ENCODE measurements at places on chromosomes 2 and 18. TPM values are rescaled to one million over a fixed set of nuclear protein-coding genes. Genes with fewer than 3 reads are reported as not detected.

- DNase-seq: no peak
These were observed 29.5 kb downstream of the MARCO start for GRCh38 chr2:118971245-118972122.

The CEBPZOS gene
- polyA plus RNA-seq: 40.0 TPM

GRCh38 chr18:3130344-3130743 is 89.4 kb downstream of the MYOM1 start:
- DNase-seq: no peak

- no peak for DNase-seq
These were observed 65.9 kb upstream of the CPO start for GRCh38 chr2:206873423-206873822.

GRCh38 chr18:48188609-48189008 is 220.6 kb downstream of the ZBTB7C start:
- no peak for DNase-seq

The IGFBP2 gene
- 142 TPM for polyA plus RNA-seq

DNA sequence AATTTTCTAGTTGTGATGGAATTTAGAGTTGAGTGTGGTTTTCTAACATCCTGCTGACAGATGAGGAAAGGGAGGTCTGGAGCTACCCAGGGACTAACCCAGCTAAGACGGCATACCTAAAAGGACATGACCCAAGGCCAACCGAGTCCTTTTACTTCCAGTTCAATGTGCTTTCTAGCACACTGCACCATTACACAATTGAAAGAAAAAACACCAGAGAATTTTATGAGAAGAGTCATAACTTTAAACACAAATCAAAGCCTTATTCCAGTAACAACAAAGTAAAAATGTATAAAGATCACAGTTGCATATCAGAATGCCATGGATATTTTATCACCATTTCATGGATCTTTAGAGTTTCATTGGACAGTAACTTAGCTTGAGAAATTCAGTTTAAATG is 480.3 kb downstream of the MEIS1 start:
- no peak for DNase-seq

The MLPH gene
- polyA plus RNA-seq: 16.1 TPM

DNA sequence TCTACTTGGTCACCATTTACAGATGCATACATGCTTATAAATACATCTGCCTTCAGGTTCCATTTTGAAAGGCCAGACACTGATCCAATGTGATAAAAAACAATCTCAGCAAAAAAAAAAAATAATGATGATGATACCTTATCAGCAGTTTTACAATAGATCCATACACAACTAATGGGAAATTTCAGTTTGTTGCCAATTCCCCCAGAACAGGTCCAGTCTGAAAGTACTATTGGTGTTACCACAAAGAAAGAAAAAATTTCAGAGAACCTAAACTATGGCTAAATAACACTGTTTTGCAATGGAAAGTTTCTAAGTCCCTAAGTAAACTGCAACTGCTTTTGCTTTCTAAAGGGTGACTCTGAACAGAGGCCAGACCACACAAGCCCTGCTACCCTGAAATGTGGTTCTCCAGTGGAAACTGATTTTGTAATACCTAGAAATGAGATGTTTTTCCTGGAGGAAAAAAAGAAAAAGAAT is 54.1 kb downstream of the LPIN2 start:
- DNase-seq: no peak

DNA sequence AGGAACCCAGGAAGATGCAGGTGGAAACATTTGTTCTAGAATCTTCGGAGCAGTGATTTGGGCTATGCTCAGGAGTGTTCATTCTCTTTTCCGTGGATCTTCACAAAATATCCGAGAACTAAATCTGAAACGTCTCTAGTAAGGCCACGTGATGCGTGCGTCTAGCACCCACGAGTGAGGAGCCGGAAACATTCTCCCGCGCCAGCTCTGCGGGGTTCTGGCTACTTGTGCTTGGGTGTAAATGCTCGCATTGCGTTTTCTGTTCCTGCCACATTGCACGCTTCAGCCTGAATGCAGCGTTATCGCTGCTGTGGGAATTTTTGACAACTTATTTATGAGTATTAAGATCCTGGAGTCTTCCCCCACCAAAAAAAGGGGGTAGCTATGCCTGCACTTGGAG is 71.4 kb downstream of the KLHL29 start:
- DNase-seq: no peak

GRCh38 chr2:79977792-79978191 is 326.8 kb downstream of the LRRTM1 start:
- no peak for DNase-seq

- no peak for DNase-seq
These were observed 29.2 kb upstream of the MSH2 start for GRCh38 chr2:47373747-47374146.

DNA sequence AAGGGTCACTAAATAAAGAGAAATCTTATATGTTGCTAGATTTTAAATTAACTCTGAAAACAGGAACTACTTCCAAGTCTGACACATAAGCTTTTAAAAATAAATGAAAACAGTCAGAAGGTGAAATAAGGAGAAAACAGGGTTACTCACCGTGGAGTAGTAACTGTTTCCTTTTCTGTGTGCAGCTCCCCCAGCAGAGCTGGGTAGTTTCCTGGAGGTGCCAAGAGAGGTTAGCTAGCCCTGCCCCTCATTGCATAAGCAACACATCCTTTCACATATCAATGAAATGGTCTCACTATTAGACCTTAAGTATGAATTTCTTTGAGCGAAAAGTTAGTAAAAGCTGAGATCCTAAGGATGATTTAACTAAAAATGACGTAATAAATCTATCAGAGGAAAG is 54.0 kb upstream of the GPR75 start:
- no peak for DNase-seq

The GAL3ST2 gene
- not detected for polyA plus RNA-seq

DNA sequence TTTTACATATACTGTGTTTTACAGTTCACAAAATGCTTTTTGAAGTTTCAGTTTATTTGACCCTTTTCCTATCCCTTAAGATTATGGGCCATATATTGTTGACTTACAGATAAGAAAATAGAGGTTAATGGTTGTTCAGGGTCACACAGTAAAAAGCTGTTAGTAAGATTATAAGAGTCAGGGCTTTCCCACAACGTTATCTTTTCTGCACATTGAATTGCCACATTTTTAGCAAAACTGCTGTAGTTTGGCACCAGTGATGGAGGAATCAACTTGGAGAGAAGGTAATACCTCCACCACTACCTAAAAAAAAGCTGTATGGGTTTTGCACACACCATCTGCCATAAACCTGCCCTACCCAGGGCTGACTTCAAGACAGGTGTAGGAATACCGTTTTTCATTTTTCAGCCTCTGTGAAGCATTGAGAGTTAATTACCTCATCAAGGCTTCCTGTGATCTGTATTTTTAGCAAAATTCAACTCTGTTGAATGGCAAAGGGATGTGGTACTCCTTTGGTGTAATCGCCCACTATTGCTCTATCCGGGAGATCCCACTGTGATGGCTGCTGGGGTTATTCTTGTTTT is 5.0 kb downstream of the SOWAHC start:
- DNase-seq: no peak

The ZNF892 gene
- polyA plus RNA-seq: 0.71 TPM

DNA sequence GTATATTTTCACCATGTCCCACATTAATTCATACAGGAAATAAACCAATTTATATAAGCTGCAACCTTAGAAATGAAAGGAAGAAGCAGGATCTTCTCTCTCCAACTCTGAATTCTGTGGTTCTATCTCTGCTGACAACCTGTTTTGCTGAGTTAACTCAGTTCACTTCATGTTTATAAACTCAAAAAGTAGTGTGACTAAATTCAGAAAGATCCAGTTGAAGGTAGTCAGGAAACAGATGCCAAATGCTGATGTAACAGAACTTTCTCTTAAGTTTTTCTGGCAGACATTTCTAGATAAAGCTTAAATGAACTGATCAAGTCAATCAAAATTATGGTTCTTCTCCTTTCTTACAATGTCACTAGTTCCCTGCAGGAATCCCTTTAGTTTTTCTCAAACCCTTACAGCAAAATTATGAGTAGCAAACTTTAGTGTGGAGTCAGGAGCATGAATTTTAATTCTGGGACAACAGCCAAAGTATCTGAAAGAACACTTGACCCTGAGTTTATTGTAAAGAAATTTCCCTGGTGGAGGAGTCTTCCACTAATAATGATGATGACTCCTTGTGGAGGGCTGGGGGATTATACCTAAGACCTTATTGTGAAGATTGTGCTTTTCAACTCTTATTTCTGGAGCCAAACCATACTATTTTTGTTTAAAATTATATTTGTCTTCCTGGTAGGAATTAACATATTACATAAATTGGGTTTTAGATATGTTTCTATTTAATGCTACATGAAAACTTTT is 216.9 kb downstream of the MYO3B start:
- DNase-seq: no peak

The TDRD15 gene
- not detected for polyA plus RNA-seq

- no peak for DNase-seq
These were observed 23.2 kb downstream of the METTL8 start for GRCh38 chr2:171410624-171411023.

- no peak for DNase-seq
These were observed 41.4 kb upstream of the TCF7L1 start for GRCh38 chr2:85091838-85092237.

- DNase-seq: no peak
These were observed 89.6 kb downstream of the BCL2 start for GRCh38 chr18:63229971-63230370.

GRCh38 chr2:204732019-204732418 is 186.7 kb downstream of the PARD3B start:
- no peak for DNase-seq

The TUBA3E gene
- not detected for polyA plus RNA-seq

DNA sequence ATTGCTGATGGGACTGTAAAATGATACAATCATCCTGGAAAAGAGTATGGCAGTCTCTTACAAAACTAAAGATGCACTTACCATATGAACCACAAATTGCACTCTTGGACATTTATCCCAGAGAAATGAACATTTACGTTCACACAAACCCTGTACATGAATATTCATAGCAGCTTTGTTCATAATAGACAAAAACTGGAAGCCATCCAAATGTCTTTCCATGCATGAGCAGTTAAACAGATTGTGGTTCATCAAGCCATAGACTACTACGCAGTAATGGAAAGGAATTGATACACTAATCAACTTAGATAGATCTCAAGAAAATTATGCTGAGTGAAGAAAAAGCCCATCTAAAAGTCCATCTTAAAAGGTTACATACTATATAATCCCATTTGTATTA is 156.1 kb upstream of the SLC39A10 start:
- DNase-seq: no peak

DNA sequence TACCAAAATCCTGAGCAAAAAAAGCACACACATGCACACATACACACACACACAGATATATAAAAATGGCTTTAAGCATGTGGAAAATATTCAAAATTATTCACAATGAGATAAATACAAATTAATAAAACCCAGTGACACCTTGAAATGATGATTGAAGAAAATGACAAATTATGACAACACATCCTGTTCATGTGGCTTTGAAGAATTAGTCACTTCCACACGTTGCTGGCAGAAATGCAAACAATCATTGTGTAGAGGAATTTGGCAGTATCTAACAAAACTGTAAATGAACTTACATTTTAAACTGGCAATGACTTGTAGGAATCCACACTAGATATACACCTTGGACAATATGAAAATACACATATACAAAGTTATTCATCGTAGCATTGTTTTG is 95.8 kb upstream of the RGPD4 start:
- no peak for DNase-seq

GRCh38 chr18:46141199-46141598 is 37.0 kb downstream of the HAUS1 start:
- no peak for DNase-seq

- DNase-seq: no peak
These were observed 75.8 kb downstream of the NRP2 start for GRCh38 chr2:205758051-205758450.

DNA sequence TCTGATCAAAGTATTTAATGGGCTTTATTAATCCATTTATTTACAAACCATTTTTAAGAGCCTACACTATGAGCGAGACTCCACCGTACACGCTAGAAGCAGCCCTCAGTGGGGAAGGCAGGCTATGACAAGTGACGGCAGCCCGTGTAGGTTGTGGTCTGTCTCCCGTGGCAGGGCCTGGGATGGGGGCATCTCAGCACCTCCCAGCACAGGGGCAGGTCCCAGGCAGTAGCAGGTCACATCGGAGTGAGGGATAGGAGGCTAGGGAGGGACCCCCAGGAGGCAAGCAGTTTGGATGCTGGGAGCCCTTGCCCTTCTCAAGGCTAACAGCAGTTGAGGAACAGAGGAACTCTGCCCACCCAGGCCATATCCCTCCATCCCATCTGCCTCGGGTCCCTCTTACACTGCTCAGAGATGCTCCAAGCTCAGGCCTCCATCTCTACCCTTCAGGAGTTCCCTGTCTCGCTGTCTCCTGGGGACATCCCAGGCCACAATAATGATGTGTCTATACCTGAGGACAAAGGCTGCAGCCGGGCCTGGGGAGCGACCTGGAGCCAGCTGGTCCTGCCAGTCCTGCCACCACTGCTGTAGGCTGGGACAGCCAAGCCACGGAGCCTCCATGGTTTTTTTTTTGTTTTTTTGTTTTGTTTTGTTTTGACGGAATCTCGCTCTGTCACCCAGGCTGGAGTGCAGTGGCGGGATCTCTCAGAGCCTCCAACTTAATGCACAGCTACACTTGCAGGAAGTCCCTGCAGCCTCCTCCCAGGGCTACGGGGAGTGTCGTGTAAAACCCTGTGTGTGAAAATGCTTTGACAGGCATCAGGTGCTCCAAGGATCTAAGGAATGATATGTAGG is 92.0 kb downstream of the NDUFA10 start:
- DNase-seq: no peak

The ALKAL2 gene
- polyA plus RNA-seq: not detected

- no peak for DNase-seq
These were observed 39.1 kb upstream of the GPR17 start for GRCh38 chr2:127606625-127607398.

GRCh38 chr2:234603619-234604018 is 106.7 kb upstream of the ARL4C start:
- no peak for DNase-seq

The SH3RF3 gene
- 3.6 TPM for polyA plus RNA-seq

DNA sequence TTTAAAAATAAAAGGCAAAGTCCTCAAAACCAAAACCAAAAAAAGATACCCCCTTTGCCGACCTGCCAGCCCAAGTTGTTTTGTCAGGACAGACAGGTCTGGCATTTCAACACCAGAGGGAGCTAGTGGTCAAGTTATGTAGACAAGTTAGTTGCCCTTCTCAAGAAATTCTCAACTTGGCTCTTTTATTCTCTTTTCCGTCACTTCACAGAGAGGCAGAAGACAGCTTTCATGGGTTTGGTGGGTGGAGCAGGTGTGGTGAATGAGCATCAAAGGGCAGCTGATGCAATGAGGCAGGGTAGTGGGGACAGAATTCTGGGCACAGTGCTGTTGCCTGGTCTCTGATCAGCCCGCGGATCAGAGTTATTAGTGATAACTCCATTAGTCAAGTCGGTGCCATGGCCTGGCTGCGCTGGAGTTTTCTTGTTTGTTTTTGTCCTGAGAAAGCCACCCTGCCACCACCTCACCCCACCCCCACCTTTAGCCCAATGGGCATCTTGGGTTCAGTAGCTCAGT is 303.7 kb upstream of the EPAS1 start:
- DNase-seq: no peak

The SLC14A1 gene
- polyA plus RNA-seq: 0.77 TPM

GRCh38 chr18:58569490-58569911 is 59.4 kb downstream of the ALPK2 start:
- no peak for DNase-seq
